Stimulated activated CD8-positive, alpha-beta memory T cell treated with anti-CD3 and anti-CD28 coated beads, Interleukin-7, amount 100 ng/mL, for 4 hours (primary cell): ENCODE measurements at places on chromosomes 16 and 17.

GRCh38 chr17:49200423-49201083 is 9.8 kb downstream of the GNGT2 start:
- no peak for DNase-seq

DNA sequence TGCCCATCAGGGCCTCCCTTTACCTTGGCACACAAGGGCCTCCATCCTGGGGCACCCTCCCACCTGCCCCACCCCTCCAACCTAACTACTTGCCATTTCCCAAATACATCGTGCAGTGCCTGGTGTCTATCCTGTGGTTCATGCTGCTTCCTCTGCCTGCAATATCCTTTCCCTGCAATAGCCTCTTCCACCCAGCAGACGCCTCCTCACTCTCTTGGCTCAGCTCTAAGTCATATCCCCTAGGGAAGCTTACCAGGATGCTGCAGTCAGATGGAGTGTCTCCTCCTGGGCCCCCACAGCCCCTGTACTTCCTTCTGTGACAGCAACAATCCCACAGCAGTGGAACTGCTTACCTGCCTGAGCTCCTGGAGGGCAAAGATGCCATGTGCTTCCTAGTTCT is 36.7 kb downstream of the CCDC182 start:
- DNase-seq, result no peak

DNA sequence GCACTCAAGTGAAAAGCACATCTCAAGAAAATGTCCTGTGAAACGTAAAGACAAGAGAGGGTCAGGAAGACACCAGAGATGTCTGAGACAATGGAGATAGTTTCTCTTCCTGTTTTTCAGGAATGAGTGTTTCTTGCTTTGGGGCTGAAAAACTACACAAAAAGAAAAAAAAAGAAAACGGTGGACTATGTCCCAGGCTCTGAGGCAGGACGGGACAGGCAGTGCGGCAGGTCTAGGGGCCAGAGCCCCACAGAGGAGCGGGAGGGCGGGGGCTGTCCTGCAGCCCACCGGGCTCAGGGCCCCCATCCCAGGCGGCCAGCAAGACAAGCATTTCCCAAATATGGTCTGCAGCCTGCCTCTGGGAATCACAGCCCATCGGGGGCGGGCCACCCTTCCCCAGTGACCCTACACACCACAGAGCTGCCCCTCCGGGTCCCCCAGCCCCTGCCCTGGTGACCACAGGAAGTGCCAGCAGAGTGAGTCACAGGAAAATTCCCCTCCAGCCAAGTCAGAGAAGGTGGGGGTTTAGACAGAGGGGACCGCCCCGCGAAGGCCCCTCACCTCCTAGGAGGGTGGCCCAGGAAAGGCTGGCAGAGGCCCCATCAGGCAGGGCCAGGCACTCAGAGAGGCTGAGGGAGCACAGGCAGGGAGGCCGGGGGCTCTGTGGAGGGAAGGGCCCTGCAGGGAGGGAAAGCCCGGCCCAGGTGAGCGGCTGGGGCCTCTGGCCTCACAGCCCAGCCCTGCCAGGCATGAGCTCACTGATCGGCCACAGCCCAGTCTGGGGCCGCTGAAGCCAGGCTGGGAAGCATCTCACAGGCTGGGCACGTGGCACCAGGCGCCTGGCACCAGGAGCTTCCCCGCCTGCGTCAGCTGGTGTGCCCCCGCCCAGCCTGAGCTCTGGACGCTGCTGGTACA is 6.3 kb downstream of the BCAR1 start:
- no peak for DNase-seq

GRCh38 chr17:78072961-78073360 is 55.6 kb downstream of the TMC6 start:
- no peak for DNase-seq

DNA sequence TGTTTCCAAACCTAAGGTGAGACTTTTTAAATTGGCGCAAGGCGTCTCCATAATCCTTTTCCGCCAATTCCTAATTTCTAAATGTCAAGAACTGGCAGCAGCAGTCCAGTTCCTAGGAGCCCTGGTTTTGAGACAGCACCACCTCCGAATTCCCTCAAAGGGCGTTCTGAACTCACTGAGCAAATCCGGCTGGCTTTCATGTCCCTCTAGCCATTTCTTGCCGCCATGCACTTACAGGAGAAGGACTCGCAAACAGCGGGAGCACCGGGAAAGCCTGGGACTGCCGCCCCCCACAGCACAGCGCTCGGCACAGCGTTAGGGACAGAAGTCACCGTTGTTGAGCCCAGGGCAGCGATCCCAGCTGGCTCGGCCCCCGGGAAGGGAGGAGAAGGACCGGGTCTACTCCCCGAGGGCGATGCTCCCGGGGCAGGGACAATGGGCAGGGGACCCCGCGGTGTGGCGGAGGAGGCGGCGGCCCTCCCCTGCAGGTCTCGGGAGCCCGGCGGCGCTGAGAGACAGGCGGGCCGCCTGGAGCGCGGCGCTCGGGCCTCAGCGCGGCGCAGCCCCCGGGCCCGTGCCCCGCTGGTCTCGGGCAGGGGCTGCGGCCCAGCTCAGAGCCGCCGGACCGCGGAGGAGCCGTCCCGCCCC is 545 bp downstream of the ARHGAP17 start:
- no peak for DNase-seq

GRCh38 chr16:79995315-79995714 is 394.8 kb upstream of the MAF start:
- DNase-seq, result no peak

DNA sequence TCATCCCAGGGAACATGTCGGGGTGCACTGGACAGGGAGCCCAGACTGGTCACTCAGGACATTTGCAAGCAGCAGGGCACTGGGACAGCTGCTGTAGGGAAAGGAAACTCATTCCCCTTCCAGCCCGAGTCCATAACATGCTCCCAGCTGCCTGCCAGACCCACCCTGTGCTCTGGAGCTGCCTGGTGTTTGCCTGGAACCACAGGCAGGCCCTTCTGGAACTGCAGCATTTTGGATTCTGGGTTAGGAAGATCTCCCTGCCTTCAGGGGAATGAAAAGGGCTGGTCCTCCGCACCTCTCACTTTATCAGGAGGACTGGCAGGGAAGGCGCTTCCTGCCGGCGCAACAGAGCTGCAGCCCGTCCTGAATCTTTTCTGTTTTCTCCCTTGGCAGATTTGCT is 41.2 kb downstream of the MEAK7 start:
- no peak for DNase-seq

- no peak for DNase-seq
Observed at GRCh38 chr16:1650131-1650530, 27.9 kb upstream of the JPT2 start.

DNA sequence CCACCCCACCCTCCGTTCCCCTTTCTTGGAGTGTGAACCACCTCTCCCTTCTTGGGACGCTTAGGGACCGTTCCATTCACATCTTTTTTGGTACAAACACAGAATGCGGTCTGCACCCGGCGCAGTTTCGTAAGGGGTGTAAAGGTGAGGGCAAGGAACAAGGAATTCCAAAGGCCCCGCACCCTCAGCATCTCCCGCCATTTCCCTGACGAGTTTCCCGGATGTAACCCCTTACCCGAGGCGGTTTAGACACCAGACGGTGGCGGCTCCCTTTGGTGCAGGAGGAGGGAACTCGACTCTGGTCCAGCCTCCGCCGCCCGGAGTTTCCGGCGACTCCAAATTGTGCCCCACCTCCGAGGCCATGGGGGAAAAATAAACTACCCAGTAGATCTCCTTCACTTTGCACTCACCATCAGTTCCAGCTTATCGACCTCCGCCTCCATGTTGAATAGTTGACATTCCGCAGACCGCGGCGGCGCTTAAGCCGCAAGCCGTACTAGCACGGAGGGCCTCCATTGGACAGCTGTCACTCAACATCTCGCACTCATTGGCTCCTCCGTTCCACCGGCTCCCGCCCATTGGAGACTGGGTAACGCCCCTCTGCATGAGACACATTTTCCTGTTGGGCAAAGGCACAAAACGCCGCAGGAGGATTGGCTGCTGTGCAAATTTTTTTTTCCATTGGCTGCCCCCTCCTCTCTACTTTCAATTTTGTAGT is at the start of gene SKA2:
Gene SKA2, minus strand, starts transcription at position 466 of the 718 bp plus-strand sequence. Its CDS starts 23 bp downstream, at position 443.
- DNase-seq, result peak; percentile 94

- DNase-seq, result no peak
Observed at GRCh38 chr16:88983165-88983564, 6.2 kb upstream of the CBFA2T3 start.

DNA sequence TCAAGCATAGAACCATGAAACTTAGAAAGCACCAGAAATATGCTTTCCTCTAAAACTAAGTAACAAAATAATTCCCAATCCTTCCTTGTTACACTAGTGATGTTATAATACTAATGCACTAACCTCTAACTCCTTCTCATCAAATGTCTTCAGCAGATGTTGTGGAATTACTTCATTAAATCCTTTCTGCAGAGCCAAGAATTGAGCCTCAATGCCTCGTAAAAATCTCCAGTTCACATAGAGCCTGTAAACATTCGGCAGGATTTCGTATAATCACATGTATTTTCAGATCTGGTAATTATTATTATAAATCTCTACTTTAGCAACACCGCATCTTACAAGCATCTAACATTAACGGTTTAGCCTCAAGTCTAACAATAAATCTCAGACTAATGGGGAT is 44.7 kb downstream of the CEP95 start:
- DNase-seq, result no peak

DNA sequence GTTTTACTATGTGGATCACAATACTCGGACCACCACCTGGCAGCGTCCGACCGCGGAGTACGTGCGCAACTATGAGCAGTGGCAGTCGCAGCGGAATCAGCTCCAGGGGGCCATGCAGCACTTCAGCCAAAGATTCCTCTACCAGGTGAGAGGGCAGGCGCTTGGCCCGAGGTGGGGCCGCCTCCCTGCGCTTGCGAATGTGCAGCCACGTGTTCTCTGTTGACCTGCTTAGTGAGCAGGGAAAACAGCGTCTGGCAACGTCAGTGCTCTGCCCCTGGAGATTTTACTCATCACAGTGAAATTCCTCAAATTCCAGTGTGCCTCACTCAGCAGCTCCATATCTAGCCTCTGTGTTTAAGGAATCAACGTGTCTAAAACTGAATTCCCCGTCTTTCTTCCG is 33.4 kb upstream of the CLEC18A start:
- no peak for DNase-seq

DNA sequence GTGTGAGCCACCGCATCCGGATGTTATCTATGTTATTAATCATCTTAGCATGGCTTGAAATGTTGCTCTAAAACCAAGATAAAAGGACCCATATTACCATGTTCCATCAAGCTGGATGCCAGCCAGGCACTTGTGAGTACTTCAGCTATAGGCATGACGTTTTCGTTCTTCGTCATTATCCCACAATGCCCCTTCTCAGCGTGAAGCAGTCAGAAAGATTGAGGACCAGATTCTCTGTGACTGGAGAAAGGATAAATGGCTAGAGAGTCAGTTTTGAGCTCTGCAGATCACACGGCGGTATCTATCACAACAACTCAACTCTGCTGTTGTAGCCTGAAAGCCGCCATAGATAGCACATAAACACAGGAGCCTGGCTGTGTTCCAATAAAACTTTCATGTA is 29.8 kb upstream of the LCMT1 start:
- DNase-seq, result no peak

DNA sequence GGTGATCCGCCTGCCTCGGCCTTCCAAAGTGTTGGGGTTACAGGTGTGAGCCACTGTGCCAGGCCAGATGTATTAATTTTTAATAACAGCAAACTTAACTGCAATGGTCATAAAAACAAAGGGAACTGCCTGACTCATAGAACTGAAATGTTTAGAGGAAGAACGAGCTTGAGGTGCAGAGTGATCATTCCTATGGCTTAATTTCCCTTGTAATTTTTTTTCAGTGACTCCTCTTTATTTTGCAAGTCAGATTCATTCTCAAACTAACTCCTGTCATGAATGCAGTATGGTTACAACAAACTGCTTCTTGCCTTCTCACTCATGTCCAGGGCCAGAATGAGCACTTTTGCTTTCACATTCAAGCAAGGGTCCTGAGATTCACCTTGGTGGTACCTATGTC is 231.3 kb downstream of the HAPSTR1 start:
- no peak for DNase-seq

GRCh38 chr17:37710344-37710886 is 34.4 kb downstream of the HNF1B start:
- no peak for DNase-seq

DNA sequence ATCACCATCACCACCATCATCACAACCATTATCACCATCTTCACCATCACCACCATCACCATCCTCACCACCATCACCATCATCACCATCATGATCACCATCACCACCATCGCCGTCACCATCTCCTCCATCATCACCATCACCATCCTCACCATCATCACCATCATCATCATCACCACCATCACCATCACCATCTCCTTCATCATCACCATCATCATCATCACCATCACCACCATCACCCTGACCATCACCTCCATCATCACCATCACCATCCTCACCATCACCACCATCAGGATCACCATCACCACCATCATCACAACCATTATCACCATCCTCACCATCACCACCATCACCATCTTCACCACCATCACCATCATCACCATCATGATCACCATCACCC is 14.1 kb downstream of the SCNN1B start:
- DNase-seq, result no peak

- DNase-seq, result no peak
Observed at GRCh38 chr17:59826706-59827453, 65.9 kb downstream of the TUBD1 start.

DNA sequence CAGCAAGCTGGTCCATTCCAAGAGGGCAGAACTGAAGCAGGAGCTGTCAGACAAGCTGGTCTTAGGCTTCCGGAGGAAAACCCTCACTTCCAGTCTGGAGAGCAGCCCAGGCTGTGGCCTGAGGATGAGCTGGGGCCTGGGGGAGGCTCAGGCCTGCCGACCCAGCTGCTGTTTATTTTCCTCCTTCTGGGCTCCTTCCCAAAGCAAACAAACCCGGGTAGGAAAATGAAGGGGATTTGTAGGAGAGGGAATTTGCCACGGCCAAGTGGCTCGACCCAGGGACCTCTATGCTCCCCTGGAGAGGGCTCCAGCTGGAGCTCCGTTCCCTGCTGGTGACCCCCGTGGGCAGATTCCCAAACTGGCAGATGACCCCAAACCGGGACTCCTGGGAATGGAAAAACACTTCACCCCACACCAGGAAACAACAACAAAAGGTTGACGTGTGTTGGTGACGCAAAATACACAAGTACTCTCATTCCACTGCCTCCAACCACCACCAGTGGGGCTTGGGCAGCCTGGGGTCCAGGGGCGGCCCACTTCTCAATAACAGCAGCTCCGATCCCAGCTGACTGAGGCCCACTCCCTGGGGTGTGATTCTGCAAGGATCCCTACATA is 8.8 kb downstream of the JUP start:
- no peak for DNase-seq

GRCh38 chr16:4298761-4299522 is 16.9 kb upstream of the GLIS2 start:
- DNase-seq, result no peak

- DNase-seq, result no peak
Observed at GRCh38 chr16:67148221-67148620, 2.6 kb downstream of the B3GNT9 start.
